DMS153 (cell line): ENCODE measurements at places on chromosomes 4 and X.

- no peak for DNase-seq
These were observed 5.4 kb downstream of the RAB28 start for GRCh38 chr4:13478707-13479106.

DNA sequence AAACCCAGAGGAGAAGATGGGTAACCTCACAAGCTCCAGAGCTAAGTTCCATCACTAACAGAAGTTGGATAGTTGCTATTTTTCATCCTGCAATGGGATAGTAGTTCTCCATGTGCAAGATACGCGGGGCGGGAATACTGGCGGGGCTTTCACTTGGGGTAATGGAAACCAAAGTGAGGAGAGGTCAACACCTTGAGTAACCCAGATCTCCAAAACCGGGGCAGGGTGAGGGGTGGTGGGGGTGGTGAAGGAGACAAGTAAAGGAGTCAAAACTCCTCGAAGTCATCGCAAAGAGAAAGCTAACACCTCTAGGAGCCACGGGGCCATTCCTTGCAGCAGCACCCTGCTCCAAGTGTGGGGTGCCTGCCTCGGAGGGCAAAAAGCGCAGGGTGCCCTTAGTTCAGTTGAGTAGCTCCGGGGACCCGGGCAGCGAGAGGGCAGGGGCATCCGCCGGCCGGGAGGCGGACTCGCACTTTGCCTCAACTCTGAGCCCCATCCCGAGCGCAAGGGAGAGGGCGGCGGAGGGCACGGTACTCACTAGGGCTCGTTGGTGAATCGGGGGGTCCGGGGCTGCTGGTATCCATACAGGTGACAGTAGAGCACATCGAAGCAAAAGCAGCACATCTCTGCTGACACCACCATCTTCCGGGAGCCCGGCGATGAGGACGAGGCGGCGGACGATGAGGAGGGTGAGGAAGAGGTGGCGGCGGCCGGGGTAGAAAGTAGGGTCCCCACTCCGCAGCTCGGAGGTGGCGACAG, 645 bp downstream of the AMMECR1 start:
- DNase-seq = no peak

DNA sequence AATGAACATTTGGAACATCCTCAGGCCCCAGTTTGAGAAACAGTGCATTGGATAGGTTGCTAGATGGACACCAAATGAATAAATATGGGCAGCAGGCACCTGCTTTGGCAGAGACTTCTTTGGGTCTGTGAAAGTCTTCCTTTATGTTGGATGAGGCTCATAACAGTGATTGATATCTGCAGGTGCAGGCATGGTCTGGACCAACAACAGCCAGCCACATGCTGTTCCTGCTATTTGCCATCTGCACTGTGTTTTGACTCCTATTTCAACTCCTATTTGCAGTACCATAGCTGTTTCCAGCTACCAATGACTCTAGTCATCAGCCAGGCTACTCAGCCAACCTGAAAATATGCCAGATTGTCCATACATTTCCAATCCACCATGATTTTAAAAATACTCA, 60.9 kb downstream of the ANAPC4 start:
- DNase-seq = no peak

GRCh38 chr4:99657798-99658197, at the start of gene C4orf54:
Gene C4orf54, minus strand, starts transcription at chr4:99657828. Its CDS starts 3,180 bp downstream, at chr4:99654648.
- no peak for DNase-seq

DNA sequence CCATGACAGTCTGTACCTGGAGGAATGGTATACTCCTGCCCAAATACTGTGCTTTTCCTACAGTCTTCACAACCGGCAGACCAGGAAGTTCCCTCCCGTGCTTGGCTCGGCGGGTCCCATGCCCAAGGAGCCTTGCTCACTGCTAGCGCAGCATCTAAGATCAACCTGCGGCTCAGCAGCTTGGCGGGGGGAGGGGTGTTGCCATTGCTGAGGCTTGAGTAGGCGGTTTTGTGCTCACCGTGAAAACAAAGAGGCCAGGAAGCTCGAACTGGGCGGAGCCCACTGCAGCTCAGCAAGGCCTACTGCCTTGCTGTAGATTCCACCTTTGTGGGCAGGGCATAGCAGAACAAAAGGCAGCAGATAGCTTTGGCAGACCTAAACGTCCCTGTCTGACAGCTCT, 152.7 kb downstream of the TEX11 start:
- no peak for DNase-seq

- DNase-seq = no peak
These were observed 36.7 kb downstream of the FGFRL1 start for GRCh38 chr4:1047976-1048772.

DNA sequence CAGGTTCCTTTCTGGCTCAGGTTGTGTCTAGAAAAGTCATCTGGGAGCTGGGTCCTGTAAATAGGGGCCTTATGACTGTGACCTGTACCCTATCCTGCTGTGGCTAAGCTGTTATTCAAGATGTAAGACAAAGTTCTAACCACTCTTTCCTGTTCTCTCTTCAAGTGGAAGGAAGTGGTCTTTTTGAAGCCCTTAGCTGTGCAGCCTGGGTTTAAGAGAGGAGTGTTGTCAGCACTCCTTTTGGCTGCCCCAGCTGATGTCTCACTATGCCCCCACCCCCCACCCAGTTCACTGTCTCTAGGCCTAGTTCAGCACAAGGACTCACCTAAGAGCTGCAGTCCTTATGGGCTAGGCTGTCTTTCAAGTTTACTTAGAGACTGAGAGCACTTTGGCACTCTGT, 1069.5 kb downstream of the FAM133A start:
- no peak for DNase-seq

GRCh38 chr4:165971933-165972332, 98.9 kb downstream of the TLL1 start:
- no peak for DNase-seq

DNA sequence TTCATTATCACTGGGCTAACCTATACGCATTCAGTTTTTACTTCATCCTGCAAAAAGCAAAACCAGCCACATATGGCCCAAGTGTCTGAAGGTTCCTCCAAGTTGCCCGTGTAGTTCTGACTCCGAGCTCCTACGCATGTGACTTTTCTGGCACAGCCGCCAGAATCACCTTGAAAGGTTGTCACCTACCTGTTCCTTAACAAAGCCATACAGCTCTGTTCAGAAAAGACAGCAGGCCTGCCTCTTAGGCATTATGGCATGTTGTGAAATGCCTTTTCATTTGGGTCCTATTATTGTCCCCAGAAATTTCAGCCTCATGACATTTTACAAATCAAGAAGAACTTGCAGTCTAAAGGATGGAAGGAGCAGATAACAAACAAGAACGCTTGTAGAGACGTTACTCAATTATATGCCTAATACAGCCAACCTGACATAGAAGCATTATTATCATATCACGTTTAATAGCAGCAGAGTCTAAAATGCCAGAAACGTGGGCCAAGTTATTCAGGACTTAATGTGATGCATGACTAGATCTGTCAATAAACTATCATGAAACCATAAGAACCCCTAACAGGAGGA, 118.5 kb downstream of the RBM47 start:
- no peak for DNase-seq

GRCh38 chrX:150543230-150544155, 24.9 kb upstream of the MTM1 start:
- DNase-seq = no peak

DNA sequence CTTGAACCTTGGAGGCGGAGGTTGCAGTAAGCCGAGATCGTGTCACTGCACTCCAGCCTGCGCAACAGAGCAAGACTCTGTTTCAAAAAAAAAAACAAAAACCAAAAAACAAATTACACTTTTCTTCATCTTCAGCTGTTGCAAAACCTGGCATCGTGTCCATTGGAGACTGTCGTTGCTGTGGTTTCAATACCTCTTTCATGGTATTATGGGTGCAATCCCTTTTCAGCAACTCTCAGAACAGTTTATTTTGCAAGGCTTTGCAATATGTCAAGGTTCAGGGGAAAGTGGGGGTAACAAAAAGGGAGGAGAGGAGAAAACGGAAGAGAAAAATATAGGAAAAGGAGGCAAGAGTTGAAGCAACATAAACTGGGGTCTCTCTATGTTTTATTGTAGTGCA, 40.8 kb downstream of the ARSD start:
- no peak for DNase-seq

GRCh38 chr4:81445196-81445595, 26.5 kb downstream of the RASGEF1B start:
- DNase-seq = no peak

GRCh38 chr4:60042941-60043340, 1157.2 kb upstream of the ADGRL3 start:
- DNase-seq = no peak

GRCh38 chr4:165351359-165352130, 24.1 kb downstream of the MSMO1 start:
- DNase-seq = no peak

- no peak for DNase-seq
These were observed 64.5 kb upstream of the BMP2K start for GRCh38 chr4:78711676-78712075.

DNA sequence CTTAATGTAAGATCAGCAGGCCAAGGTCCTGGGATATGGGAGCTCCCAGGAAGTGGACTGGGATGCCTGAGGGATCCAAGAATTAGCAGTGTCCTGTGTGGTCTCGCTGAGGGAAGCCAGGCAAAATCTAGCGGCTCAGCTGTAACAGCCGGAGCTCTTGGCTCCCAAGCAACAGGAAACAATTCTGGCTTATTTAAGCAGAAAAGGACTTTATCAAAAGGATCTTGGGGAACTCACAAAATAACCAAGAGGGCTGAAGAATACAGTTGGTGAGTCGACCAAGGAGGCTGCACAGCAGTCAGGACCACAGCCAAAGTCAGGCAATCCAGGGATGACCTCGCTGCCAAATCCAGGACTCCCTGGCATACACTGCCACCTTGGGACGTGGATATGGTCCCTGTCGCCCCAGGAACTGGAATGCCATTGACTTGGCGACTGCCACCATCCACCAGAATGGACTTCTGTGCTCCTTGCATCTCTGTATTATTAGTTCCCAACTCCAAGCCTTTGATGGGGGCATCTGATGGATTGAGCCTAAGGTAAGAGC, 165.3 kb upstream of the BCOR start:
- no peak for DNase-seq
